ENCODE measurements at places on chromosomes 1 and 21.
A peak's percentile ranks its signal among the peaks of the same experiment; 100 is the strongest.

DNA sequence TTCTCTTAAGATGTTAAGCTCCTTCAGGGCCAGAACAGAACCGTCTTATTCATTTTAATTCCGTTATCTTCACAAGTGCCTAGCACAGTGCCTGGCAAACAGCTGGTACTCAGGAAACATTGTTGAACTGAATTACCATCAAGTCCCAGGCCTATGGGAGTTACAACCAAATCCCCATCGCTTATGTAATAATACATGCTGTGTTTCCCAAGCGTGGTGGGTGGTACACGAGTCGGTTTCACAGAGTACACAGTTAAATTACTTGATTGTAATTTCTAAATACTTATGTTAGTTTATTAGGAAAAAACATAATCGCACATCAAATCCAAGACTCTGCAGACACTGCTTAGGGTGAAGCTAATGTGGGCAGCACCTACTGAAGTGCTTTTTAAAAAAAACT lies 1.0 kb downstream of the ANGEL2 start:
- no peak for DNase-seq

DNA sequence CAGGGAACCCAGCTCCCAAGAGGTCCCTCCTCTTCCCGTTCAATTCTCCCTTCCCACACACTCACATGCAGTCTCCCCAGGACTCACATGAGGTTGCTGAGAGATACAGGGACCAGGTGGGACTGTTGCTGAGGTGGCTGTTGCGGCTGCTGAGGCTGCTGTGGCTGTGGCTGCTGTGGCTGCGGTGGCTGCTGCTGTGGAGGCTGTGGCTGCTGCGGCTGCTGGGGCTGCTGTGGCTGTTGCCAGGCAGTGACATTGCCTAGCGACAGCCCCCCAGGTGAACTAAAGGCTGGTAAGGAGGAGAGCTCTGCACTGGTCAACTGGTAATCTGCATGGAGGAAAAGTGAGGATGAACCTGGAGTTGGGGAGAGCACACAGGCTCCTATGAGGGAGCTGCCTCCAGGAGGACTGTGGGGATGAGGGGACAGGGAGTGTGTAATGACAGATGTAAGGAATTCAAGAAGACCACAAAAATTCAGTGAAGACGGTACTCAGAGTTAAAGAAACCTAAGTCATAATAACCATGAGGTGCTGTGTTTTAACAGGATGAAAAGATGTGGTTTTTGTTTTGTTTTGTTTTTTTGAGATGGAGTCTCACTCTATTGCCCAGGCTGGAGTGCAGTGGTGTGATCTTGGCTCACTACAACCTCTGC lies 31.8 kb downstream of the MEF2D start:
- DNase-seq = no peak

DNA sequence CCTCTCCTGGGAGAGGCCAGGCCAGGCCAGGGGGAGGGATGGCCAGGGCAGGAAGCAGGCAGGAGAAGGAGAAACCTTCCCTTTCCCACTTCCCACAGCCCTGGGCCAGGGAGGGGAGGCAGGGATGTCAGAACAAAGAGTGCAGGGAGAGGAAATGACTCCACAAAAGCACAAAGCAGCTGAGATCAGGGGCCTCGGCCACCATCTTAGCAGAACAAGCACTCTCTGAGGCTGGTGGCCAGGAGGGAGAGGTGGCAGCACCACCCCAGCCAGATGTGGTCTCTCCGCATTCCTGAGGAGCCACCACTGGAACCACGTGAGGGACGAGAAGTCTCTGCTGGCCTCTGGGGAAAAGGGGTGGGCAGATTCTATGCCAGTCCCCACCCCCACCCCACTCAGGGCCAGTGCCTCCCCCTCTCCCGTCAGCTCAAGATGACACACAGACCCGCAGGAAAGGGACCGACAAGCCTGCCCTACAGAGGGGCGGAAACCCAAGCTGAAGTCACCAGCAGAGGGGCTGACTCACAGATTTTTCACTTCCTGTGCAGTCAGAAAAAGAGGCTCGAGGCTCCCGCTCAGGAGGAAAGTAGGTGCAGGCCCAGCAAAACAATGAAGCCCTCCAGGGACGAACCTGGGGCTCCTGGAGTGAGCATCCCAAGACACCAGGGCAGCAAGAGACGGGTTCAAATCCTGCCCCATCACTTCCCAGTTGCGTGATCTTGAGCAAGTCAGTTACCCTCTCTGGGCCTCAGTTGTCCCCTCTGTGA lies 24.1 kb upstream of the ALDH4A1 start:
- peak; percentile 95 for DNase-seq

GRCh38 chr1:159829273-159829634 lies 2.6 kb downstream of the SLAMF8 start:
- peak; percentile 20 for DNase-seq

DNA sequence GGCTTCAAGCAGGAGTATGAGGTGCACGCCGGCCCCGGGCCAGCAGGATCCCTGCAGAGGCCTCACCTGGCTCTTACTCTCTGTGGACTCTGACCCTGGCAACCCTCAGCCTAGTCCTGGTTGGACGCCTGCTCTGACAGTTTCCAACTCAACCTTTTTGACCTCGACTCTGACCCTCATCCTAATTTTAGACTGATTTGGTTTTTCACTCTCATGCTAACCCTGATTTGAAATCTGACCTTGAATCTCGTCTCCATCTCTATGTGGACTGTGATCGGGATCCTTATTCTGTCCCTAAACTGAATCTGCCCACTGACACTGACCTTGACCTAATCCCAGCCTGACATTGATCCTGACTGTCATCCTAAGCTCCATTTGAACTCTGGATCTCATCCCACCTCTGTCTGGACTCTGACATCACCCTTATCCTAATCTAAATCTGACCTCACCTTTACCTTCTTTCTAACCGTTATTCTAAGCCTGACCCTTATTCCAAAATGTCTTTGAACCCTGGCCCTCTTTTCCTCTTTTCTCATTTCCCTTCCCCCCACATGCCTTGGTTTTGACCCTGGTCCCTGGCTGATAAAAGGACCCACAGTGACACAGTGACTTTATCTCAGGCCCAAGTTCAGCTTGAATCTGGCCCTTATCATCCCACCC lies 67.8 kb downstream of the PTPRU start:
- DNase-seq = no peak

DNA sequence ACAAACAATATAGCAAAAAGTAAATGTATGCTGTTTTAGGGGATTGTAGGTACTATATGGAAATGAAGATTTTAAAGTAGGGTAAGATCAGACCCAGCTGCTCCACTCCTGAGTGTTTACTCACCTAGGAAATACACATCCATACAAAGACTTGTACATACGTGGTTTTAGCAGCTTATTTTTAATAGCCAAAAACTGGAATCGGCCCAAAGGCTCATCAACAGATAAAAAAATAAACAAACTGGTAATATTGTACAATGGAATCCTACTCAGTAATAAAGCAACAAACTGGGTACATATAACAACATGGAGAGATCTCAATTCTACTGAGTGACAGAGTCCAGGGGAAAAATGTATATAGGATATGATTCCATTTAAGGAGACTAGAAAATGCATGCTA lies 179.2 kb upstream of the TMEM51 start:
- no peak for DNase-seq

DNA sequence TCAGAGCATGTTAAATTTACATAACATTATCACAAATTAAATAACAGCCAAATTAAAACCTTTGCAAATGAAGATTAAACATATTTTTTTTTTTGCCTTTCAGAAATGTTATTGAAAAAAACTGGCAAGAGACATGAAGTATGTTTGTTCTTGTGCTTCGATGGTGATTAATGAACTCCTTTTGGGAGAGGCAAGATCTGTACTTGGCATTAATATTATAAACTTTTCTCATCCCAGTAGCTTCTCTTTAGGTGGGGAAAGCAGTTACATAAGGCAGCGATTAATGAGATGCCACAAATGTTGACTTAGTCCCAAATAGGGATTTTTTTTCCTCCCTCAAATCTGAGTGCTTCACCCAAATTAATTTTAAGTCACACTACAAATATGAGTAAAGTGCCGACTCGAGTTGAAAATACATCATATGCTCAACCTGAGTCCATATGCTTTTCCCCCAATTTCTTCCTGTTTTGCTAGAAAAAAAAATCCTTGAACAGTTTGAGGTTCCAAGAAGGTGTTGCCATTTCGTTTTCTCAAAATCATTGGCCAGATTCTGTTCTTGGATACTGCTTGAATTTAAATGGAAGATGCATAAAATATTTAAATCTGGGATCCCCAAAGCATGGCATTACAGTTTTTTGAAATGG lies 294.5 kb downstream of the VAV3 start:
- no peak for DNase-seq

DNA sequence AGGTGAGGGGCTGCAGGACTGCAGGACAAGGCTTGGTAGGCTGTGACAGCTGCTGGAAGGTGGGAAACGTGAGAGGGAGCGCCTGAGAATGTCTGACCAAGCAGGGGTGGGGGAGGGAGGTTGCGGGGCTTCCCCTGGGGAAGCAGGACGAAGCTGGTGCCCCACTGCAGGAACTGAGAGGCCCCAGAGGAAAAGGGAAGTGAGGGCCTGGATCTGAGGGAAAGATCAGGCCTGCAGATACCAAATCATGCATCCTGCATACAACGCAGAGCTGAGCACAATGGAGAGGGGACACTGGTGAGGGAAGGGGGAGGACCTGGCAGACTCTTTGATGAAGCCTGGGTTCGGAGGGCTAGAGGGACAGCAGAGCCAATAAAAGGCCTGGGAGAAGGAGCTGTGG lies 65.7 kb upstream of the BACE2 start:
- no peak for DNase-seq

- peak; percentile 90 for DNase-seq
Measured at GRCh38 chr1:109931189-109931731, 20.6 kb downstream of the CSF1 start.

GRCh38 chr1:51175278-51175677 lies 60.8 kb upstream of the RNF11 start:
- no peak for DNase-seq

DNA sequence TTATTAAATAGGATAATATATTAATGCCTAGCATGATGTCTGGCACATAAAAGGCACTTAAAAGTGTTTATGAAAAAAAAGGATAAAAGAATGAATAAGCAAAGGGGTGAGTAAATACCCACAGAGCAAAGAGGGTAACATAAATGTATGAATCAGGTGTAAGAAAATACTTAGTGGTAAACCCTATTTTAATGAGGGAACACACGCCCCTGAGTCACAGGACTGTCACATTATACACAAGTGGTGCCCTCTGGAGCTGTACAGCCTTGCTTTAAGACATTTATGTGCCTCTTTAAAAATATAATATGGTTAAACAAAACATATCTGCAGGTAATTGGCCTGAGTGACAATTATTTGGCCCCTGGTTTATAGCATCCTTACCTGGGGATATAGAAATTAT lies 78.1 kb upstream of the PTBP2 start:
- no peak for DNase-seq

DNA sequence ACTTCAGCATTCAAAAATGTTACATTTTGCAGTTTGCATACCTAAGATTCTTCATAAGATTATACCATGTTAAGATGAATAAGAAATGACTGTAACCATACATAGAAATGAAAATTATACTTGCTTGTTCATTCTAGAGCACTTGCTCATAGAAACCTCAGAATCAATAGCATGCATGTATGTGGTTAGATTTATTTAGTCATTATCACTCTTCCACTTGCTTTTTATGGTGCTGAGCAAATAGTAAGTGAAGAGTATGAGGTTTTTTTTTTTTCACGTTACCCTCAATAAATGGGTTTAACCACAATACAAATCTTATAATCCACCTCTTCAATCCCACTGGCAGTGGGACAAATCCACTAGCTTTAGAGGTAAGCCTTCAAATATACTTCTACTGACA lies 84.7 kb downstream of the LRRC53 start:
- no peak for DNase-seq

- no peak for DNase-seq
Measured at GRCh38 chr1:212218911-212219310, 66.3 kb upstream of the PPP2R5A start.

GRCh38 chr1:192873836-192874235 lies 65.0 kb downstream of the RGS2 start:
- no peak for DNase-seq
